Brain (organoid and tissue), 16 donors: ENCODE measurements at places on chromosomes 16 and 17.

DNA sequence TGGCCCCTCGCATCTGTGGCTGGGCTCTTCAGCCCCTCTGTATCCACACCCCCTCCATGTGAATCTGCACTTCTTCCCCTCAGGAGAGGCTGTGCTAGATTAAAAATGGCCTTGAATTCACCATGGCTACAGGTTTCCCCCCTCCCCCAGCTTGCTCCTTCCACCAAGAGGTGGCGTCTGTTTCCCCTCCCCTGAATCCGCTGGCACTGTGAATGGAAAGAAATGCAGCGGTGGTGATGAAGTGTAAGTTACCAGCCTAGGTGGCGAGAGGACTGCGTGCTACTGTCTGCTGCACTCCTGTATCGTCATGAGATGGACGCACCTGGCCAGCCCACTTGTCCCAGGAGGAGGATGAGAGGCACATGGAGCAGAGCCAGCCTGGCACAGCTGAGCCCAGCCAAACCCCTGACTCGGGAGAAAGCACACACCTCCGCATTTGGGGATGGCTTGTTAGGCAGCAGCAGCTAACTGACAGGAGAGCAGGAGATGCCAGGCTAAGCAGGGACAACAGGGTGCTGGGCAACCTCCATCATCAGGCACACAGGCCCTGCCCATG is 26.2 kb downstream of the TNFRSF13B start:
- DNase-seq = no peak

DNA sequence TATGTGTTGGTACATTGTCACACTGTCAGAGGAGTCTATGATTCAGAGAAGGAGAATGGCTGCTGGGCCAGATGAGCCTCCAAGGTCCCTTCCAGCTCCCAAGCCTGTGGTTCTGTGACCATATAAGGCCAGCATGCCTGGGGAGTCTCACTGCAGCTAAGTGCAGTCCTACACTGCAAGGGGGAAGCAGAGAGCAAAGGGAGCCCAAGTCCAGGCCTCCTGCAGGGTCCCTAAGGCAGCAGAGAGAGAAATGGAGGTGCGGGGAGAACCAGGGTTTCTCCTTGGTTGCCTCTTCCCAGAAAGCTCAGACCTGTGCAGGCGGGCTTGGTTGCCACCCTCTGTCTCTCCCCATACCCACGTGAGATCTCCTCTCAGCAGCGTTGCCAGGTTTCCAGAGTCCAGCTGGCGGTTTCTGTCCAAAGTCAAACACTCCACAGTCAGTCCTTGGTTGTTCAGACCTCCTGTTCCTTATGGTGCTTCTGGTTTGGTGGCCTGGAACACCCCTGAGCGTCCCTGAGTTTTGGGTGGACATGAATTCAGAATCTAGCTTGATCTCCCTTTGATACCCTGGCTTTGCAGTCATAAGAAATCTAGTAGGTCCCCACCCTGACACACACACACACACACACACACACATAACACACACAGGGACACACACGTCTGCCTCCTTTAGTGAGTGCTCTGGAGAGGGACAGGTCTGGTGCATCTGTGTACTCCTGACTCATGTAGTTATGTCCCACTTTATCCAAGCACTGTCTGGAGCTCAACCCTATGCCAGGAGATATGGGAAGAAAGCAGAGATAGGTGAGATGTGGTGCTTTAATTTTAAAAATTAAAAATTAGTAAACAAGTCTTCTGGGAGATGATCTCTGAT is 78.8 kb downstream of the GNAO1 start:
- no peak for DNase-seq

GRCh38 chr17:17225901-17226300 is 11.1 kb downstream of the FLCN start:
- DNase-seq = no peak

GRCh38 chr17:57120814-57121213 is 35.8 kb downstream of the AKAP1 start:
- no peak for DNase-seq

GRCh38 chr17:64306850-64307463 is 43.9 kb upstream of the TEX2 start:
- peak; percentile 79 for DNase-seq

DNA sequence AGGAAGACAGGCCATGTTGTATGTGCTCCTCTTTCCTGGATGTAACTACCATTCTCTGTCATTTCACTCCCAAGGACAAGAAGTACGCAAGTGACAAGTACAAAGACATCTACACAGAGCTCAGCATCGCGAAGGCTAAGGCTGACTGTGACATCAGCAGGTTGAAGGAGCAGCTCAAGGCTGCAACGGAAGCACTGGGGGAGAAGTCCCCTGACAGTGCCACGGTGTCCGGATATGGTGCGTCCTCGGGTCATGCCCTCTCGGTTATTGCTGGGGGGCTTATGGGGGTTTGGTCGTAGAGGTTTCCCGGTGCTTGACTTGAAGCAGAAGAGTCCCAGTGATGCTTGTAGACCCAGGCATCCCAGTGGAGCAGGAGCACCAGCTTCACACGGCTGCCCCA is 29.0 kb downstream of the PLD6 start:
- no peak for DNase-seq

DNA sequence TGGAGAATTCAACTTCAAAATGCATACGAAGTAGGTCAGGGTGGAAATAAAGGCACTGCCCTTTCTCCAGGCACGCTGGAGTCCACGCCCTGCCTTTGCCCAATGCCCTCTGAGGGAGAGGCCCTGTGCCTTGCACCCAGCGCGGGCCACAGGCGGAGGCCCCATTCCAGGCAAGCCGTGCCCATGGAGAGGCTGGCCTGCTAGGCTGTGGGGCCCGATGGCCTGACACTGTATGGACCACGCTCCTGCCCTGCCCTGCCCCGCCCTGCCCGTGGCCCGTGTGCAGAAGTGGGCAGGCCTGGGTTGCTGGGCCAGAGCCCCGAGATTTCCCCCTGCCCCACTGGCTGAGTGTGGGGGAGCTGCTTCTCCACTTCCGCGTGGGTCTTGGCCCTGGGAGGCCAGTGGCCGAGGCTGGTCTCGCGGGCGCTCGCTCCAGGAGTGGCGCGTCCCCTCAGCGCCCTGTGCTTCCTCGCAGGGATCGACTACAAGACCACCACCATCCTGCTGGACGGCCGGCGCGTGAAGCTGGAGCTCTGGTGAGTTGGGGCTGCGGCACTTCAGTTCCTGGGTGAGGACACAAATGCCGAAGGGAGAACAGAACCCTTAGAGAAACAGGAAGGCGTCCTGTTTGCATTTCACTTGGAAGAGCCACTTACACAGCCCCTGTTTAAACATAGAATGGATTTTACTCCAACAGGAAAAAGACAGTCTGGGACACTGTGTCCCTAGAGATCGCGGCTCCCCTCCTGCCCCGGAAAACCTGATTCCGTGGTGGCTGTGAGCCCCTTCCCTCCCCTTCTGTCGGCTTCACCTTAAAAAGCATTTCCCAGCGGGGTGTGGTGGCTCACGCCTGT is 13.8 kb upstream of the WFIKKN1 start:
- DNase-seq = no peak

GRCh38 chr16:29910819-29911675 is 10.8 kb downstream of the ASPHD1 start:
- DNase-seq = no peak

GRCh38 chr17:18992454-18993130 is 12.0 kb downstream of the FAM83G start:
- no peak for DNase-seq

DNA sequence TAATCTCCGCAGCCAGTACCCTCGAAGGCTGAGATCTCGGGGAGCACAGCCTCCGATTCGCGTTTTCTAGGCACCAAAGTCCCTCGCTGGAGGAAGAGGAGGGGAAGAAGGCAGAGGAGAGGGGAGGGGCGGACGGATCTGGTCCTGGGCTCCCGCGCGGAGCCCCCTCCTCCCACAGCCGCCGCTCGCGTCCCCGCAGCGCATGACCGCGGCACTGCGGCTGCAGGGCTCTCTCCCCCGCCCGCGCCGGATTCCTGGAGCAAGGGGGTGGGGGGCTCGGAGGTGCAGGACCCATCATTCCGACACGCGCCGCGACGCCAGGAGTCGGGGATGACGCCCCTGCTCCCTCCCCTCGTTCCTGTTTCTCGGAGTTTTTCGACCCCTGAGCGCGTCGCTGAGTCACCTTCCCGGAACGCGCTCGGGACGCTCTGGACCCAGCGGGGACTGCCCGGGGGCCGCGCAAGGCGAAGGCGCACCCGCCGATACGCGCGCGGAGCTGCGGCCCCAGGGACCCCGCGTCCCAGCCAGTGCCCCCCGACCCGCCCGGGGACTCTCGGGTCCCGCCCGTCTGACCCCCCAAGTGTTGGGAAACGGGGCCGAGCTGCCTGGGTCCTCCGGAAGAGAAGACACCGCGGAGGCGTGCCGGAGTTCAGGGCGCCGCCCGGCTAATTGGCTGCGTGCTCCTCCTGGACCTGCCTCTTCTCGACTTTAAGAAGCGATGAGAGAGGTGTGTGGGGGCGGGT is 1.4 kb upstream of the SPHK1 start:
- DNase-seq = no peak

- DNase-seq = no peak
These were observed 8.7 kb downstream of the SMURF2 start for GRCh38 chr17:64653325-64653984.

DNA sequence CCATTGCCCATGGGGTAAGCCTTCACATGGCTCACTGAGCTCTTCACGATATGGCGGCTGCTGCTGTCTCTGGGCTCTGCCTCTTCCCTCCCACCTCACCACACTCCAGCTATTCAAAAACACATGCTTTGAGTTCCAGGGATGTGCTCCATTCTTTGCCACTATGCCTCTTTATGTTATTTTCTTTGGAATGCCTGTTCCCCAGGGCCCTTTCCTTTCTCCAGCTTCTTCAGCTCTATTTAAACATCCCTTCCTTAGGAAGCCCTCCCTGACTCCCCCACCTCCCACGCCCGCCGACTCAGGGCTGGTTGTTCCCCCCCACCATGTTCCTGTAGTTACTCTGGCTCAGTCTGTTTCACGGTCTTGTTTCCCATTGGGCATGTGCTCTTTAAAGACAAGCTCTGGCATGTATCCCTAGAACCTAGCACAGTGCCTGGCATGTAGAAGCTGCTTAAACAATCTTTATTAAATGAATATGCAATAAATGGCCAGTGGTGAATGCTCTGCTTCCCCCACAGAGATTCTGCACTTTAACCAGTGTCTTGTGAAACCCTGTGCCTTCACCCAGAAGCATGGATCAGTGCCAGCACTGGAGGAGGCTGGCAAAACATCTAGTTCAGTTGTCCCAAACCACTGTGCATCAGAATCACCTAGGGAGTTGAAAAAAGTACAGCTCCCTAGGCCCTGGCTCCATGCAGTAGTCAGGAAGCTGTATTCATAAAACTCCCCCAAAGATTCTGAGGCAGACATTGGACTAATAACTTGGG is 6.9 kb downstream of the MYCBPAP start:
- DNase-seq = peak; percentile 43

GRCh38 chr16:75433732-75434413 is 570 bp upstream of the CFDP1 start:
- DNase-seq = peak; percentile 96

- no peak for DNase-seq
These were observed 12.7 kb upstream of the C16orf82 start for GRCh38 chr16:27053996-27054395.

- no peak for DNase-seq
These were observed 40.6 kb upstream of the XYLT1 start for GRCh38 chr16:17511340-17511739.

DNA sequence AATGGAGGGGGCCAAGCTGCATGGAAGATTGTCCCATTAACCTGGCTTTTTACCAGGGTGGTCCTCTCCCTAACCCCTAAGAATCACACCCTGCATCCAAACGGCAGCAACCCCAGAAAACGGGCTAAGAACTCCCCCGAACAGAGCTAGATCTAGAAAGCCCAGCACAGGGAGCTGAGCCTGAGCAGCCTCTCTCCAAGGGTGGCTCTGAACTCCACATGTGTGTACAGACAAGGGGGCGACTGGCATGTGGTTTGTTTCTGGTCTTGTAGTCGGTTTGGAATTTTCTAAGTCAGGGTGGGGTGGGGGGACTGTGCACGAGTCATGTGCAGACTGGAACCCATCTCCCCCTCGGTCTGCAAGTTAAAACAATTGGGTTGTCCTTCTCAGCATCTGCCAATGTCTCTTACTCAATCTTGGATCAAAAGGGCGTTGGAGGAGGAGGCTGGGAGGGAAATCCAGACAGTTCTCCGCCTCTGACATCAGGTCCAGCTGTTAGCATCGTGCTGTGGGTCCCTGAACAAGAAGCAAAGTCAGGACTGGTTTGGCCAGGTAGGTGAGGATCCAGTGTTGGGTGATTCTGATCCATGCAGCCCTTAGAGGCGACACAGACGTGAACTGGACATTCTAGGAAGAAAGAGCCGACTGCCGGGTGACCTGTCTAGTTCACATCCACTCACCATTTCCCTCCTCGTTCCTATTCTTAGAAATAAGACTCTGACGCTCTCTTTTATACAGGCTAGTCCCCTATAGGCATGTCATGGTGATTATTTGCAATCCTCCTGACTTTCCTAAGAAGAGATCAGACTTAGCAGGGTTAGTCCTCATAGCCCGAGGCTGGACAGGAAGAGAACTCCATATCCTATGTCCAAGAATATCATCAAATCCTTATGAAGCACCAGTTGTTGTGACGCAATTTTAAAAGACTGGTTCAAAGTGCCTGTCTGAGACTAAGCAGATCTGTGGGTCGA is 381.8 kb downstream of the SOX9 start:
- no peak for DNase-seq

DNA sequence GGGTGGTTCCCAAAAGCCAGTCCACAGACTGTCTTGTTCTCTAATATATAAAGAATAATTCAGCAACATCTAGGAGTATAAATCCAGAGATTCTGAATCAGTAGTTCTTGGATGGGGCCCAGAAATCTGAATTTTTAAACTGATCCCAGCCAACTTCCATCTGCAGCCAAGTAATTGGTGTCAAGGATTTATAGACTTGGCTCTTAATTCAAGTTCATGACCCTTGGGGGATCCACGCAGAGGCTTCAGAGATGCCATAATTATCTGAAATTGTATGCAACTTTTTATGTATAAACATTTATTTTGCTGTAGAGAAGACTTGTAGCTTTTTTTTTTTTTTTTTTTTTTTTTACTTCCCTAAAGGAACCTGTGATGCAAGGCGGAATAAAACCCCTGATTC is 60.6 kb downstream of the HLF start:
- no peak for DNase-seq

DNA sequence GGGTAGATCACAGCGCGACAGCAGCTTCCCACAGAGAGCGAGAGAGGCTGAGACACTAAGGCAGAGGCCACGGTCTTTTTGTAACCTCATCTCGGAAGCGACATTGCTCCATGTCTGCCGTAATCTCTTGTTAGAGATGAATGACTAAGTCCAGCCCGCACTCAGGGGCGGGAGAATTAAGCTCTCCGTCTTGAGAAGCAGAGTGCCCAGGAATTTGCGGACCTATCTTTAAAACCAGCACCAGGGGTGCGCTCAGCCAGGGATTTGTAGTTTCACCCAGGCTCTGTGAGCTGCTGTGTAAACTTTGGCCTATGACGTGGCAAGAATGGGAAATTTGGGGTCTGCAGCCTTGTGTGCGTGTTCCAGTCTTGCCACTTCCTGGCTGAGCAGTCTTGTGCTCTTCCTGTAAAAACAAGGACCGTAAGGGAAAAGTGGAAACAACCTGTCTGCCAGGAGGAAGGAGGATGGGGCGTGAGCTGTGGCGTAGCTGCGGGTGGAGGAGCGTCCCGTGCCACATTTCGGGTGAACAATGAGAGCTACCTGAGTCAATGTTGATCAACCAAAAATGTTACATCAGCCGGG is 16.0 kb upstream of the JPH3 start:
- DNase-seq = no peak

- DNase-seq = no peak
These were observed 242.0 kb downstream of the FTO start for GRCh38 chr16:53945996-53946395.

GRCh38 chr16:86221085-86221484 is 289.2 kb upstream of the FOXF1 start:
- DNase-seq = no peak
